T-helper 9 cell (primary cell): ENCODE measurements at places on chromosomes 1 and 21.

DNA sequence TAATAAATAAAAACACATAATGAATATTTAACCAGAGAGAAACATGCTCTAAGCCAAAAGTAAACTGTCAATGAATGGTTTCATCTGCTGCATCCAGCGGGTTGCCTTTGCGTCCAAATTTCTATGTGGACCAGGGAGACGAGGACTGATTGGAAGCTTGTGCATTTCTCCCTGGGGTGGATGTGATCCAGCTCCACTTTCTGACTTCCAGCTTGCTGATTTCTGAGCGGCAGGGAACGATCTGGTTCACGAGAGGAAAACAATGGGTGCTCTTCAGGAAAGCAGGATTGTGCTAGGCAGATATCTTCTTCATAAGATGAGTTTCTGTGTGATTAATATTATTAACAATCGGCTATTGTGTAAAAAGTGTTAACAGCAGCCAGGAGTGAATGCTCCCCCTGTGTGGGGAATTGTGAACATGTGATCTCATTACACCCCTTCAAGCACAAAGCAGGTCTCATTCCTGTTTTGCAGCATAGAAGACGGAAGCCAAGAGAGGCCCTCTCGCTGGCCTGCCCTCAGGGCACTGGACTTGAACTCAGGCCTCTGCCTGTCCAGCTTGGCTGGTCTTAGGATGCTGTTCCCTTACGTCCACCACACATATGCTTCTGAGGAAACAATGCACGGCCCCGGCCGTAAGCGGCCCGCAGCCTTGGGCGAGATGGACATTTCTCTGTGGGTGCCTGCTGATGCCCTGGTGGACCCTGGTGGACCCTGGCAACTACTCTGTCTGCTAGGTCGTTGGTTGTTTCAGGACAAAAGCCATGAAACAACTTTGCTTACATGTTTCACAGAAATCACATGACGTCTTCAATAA lies 183.4 kb upstream of the C1orf174 start:
- no peak for DNase-seq

- no peak for DNase-seq
Measured at GRCh38 chr21:45109831-45110492, 35.6 kb downstream of the ADARB1 start.

DNA sequence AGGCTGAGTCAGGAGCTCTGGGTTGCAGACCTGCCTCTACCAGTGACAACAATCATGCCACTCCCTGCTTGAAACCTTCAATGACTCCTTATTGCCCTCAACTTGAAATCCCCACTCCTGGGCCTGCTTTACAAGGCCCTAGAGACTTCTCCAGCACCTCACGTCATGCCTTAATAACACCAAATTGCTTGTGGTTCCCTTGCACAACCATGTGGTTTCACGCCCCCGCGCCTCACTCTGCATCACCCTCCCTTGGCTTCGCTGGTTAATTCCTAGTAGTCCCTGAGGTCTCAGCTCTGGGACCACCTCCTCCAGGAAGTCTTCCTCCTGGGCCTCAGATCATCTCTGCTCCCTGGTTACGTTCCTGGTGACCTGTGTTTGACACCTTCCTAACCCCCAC lies 33.0 kb downstream of the EPHA2 start:
- no peak for DNase-seq

DNA sequence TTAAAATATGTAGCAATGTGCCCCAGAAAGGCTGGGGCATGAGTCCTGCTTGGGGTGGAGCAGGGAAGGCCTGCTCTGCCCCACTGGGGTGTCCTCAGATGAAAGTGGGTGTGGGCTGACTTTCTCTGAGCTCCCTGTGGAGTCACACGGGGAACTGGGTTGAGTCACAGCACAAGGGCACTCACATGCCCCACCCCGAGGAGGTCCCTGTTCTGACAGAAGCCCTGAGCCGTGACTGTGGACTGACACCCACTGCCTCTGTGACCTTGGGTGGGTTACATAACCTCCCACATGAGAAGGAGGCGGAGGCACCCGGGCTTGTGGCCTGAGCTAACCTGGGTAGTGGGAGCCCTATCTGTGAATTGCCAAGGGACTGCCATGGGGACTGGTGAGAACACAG lies 52.5 kb upstream of the TINAGL1 start:
- no peak for DNase-seq

DNA sequence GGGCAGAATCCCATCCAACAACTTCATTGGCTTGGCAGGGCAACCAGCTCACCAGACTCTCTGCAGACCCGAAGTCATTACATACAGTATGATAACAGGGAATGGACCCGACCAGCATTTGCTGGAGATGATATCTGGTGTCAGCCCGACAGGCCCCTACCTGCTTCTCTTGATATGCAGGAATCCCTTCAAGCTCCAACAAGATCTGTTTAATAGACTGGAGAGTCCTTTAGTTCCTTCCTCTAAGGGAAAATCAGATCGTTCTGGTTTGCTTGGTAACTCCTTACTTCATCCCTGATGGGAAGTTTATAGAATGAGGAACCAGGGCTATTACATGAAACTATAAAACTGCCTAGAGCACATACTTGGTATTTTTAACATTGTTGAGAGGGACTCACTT lies 61.2 kb downstream of the EDARADD start:
- DNase-seq = no peak

DNA sequence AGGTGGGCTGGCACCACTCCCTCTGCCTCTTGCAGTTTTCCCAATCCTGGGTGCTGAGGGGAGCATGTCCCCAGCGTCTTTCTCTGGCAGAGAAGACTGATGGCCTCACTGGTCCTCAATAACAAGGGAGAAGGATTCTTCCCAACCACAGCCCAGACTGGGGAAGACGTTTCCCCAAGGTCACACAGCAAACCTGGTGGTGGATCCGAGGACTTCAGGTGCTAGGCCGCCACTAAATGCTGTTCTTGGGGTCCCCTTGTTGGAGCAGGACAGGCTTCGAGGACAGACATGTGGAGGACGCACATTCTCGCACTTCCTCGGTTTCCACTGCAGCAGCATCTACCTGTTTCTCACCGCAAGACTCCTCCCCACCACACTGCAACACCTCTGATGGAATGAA lies 30.9 kb upstream of the PAX7 start:
- no peak for DNase-seq

DNA sequence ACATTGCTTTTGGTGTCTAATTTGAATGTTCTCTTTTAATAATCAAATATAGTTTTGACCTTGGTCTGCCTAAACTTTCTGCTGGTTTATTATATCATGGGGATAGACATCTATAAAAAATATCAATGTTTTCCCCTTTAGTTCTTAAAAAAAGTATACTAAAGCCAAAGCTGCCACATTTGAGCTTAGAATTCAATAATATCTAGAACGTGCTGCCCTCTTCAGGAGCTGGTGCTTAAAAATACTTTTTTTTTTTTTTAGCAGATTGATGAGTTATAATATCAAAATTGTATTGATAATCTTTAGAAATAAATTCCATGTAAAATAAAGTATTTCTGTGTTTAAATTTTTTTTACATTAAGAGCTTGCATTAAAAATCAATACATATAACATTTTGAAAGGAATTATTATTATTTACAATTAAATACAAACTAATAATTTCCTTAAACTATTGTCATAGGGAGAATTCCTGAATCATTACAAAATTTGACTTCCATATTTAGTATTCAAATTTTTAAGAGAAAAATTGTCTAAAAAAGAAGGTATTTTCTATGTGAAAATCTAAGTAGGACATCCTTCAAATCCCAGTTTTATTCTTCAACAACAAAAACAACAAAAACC lies 40.1 kb upstream of the ADGRL2 start:
- DNase-seq = no peak
